ENCODE measurements at places on chromosomes 13 and 19.

DNA sequence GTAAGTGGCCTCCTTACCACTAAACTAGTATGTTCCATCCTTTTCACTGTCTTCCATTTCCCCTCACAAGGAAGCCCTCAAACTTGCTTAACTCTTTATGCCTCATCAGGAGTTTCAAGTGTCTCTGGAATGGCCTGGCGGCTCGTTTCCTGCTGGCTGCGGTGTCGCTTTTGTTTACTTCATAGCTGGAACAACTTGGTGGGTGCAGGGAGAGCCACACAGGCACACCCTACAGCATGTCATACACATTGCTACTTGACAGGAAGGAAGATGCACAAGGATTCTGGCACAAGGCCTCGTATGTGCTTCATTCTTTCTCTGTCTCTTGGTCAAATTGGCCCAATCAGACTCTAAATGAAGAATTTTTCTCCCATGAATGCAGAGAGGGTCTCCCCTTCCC is 488.3 kb downstream of the FOXO1 start:
- DNase-seq: no peak

GRCh38 chr13:114299604-114300305 is 14.5 kb upstream of the CHAMP1 start:
- DNase-seq: no peak

DNA sequence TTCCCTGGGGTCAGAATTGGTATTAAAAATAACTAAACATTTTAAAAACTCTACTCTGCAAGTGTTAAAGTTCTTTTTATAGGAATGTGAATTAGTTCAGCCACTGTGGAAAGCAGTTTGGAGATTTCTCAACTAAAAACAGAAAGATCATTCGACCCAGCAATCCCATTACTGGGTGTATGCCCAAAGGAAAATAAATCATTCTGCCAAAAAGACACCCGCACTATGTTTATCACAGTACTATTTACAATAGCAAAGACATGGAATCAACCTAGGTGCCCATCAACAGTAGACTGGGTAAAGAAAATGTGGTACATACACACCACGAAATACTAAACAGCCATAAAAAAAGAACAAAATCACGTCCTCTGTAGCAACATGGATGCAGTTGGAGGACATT is 657 bp upstream of the THSD1 start:
- no peak for DNase-seq

GRCh38 chr13:74794147-74794546 is 659.9 kb upstream of the KLF12 start:
- no peak for DNase-seq

- DNase-seq: no peak
Measured at GRCh38 chr13:72932250-72932649, 126.6 kb upstream of the KLF5 start.

GRCh38 chr19:54297759-54298305 is 15.1 kb downstream of the LILRA5 start:
- DNase-seq: no peak

DNA sequence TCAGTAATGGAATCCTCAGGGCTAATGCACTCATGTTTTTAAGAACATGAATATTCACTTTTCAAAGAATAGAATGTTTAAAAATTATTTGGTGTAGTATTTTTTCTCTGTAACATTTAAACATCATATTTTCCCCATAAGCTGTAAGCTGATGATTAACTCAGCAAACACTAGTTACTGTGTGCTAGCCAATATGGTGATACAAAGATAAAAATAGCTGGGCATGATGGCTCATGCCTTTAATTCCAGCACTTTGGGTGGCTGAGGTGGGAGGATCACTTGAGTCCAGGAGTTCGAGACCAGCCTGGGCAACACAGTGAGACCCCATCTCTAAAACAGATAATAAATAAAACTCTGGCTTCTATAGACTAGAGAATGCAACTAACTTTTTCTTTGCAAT is 13.2 kb downstream of the RNF17 start:
- DNase-seq: no peak

DNA sequence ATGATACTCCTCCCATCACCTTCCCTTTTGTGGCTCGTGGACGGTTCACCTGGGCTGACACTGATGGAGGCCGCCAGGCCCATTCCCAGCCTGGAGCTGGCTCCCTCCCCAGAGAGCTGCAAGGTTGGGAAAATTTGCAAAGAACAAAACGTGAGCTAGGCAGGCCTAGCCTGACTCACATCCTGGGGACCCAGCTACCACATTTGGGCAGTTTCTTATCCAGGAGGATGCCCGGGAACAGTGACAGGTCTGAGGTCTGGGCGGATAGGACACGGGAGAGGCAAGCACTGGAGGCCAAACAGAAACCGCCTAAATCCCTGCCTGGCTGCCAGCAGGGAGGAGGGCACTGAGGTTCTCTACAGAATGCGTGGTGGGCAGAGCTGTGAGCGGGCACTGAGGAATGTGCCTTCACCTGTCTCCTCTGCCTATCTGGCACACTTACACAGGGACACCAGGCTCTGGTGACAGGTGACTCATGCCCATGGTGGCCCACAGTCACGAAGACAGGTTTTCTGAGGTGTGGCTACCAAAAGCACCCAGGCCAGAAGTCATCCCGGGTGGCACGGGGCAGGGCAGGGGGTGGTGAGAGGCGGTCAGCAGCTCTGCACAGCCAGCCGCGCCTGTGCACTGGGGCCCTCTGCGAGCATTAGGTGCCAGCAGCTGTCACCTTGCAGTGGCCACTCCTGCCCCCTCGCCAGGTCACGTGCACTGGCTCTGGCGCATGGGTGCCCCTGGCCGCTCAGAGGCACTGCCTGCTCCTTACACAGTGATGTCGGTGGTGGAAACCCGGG is 23.2 kb downstream of the SH3GL1 start:
- no peak for DNase-seq

DNA sequence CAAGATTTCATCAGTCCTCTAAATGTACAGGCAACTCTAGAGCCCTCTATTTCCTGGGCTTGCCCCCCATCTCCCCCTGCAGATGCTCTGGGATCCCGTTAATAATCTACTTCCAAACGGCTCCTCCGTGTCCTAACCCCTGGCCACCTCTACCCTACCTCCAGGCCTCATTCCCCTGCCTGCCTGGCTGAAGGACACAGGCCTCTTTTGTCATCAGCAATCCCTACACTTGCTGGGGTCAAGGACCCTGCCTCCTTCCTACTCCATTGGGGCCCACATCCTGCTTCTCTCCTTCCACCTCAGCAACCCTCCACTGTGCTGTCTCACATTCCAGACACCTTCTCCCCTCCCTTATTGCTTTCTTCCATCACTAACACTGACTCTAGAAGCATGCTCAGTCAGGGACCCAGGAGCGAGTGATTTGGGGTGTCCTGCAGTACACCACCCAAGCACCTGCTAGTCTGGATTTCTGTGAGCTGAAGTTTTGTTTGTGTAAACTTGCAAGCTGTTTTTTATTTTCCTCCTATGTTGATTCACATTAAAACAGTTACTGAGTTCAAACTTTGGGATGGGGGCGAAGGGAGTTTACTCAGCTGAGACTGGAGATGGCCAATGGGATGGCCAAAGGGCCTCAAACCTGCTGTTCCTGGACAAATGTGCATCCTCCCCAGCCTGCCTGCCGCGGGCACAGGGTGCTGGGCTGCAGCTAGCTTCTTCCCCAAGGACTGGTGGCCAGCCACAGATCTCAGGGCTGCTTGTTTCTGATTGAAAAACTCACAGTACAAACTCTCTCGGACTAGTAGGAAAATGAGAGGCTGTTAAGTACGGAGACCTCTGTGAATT is 314.7 kb downstream of the FOXO1 start:
- DNase-seq: no peak

GRCh38 chr19:37953918-37954303 is 46.9 kb downstream of the SIPA1L3 start:
- DNase-seq: no peak

- peak; percentile 21 for DNase-seq
Measured at GRCh38 chr13:89695343-89696257, 1651.9 kb upstream of the MIR17HG start.

DNA sequence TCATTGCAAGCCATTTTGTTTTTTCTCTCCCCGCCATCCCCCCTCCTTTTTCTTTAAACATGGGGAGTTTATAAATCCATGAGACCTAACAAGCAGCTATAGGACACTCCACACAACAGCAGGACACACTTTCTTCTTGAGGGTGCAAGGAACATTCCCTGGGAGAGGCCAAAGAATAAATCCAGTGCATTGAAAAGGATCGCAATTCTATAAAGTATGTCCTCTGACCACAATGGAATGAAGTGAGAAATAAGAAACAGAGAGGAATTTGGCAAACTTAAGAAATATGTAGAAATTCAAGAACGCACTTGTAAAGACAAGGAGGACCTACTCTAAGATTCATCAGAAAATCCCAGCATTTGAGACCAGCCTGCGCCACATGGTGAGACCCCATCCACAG is 11.9 kb downstream of the KLF2 start:
- DNase-seq: no peak

GRCh38 chr13:112696869-112697465 is 7.1 kb downstream of the ATP11A start:
- DNase-seq: no peak

DNA sequence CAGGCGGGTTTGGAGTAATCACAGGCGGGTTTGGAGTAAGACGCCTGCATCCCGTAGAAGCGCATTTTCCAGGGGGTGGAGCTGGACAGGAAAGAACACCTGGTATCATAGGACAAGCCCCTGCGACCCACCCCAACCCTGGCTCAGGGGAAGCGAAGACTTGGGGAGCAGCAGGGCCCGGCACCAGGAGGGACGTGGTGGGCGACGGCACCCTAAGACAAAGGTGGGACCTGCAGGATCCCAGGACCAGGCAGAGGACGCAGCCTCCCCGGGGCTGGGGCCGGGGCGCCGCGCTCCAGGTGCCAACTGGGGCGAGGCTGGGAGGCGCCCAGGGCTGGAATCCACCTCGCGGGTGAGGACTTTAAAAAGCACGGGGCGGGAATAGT is 520 bp downstream of the ZNF600 start:
- DNase-seq: no peak

- DNase-seq: no peak
Measured at GRCh38 chr19:14554382-14554812, 17.5 kb downstream of the NDUFB7 start.

- DNase-seq: no peak
Measured at GRCh38 chr13:50243931-50244330, 228.7 kb downstream of the KCNRG start.

- DNase-seq: peak; percentile 83
Measured at GRCh38 chr19:11694533-11695439, 44.0 kb downstream of the ZNF823 start.

DNA sequence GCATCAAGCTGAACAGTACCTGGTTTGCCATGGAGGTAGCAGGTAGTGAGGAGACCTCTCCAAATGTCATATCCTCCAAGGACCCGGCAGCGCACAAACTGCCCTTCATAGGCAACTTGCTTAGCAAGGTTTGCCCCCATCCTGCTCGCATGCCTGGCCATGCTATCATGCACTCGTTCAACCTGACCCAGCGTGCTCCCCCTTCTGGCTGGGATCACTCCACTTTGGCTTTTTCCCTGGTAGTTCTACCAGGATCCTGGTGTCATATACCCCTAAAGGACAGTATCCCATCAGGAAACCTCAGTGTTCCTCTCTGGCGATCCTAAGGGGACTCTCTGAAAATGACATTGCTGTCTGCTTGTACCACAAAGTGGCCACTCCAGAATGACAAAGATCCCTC is 38.6 kb upstream of the ZNF30 start:
- DNase-seq: no peak

DNA sequence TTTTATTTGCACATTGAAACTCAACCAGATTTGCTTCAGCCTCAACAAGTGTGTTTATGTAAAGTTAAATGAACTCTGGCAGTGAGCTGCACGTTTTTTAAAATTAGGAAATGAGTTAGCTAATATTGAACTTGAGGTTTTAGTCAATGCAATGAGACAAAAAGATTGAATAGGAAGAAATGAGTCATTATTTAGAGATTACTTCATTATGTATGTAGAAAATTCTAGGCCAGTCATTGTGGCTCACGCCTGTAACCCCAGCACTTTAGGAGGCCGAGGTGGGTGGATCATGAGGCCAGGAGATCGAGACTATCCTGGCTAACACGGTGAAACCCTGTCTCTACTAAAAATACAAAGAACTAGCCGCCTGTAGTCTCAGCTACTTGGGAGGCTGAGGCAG is 22.8 kb upstream of the CD70 start:
- no peak for DNase-seq

GRCh38 chr19:38815059-38816001 is 2.6 kb upstream of the LGALS4 start:
- DNase-seq: no peak

GRCh38 chr19:13762635-13763235 is 1.6 kb upstream of the MRI1 start:
- DNase-seq: no peak

- DNase-seq: peak; percentile 32
Measured at GRCh38 chr19:57850553-57851017, 926 bp downstream of the ZNF587 start.

- no peak for DNase-seq
Measured at GRCh38 chr13:28336193-28336657, 158.7 kb downstream of the FLT1 start.

DNA sequence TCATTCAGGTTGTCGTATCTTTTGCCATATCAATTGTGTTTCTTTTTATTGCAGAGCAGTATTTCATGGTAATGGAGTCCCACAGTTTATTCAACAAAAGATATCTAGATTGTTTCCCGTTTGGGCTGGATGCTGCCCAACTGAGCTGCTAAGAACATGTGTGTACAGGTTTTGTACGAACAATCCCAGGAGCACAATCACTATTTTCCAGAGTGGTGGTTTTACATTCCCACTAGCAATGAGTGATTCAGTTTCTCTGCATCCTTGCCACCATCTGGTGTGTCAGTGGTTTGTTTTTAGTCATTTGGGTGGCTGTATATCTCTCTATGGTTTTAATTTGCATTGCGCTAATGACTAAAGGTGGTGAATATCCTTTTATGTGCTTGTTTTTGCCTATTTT is 52.7 kb upstream of the ZDHHC20 start:
- DNase-seq: no peak

- peak; percentile 89 for DNase-seq
Measured at GRCh38 chr19:37932985-37933936, 26.3 kb downstream of the SIPA1L3 start.

GRCh38 chr13:90640976-90641375 is 706.5 kb upstream of the MIR17HG start:
- no peak for DNase-seq

DNA sequence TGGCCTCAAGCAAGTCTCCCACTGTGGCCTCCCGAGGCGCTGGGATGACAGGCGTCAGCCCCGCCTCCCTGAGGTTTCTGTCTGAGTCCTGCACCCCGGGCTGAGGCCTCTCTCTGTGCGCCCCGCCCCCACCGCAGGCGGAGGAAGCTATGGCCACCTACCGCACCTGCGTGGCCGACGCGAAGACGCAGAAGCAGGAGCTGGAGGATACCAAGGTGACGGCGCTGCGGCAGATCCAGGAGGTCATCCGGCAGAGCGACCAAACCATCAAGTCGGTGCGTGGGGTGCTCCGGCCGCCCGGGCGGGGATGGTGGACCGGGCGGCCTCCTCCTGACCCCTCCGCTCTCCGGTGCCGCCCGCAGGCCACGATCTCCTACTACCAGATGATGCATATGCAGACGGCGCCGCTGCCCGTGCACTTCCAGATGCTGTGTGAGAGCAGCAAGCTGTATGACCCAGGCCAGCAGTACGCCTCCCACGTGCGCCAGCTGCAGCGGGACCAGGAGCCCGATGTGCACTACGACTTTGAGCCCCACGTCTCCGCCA is 12.7 kb downstream of the ARHGAP45 start:
- DNase-seq: no peak

GRCh38 chr19:5718037-5718578 is 1.8 kb downstream of the LONP1 start:
- no peak for DNase-seq
